ENCODE measurements at places on chromosomes 2 and 18.

GRCh38 chr18:44924785-44925499 lies 244.3 kb downstream of the SETBP1 start:
- no peak for DNase-seq

GRCh38 chr18:12455496-12455895 lies 47.8 kb downstream of the PRELID3A start:
- no peak for DNase-seq

- no peak for DNase-seq
Measured at GRCh38 chr2:126219081-126219480, 436.9 kb upstream of the GYPC start.

- no peak for DNase-seq
Measured at GRCh38 chr2:23502096-23502495, 117.1 kb downstream of the KLHL29 start.

DNA sequence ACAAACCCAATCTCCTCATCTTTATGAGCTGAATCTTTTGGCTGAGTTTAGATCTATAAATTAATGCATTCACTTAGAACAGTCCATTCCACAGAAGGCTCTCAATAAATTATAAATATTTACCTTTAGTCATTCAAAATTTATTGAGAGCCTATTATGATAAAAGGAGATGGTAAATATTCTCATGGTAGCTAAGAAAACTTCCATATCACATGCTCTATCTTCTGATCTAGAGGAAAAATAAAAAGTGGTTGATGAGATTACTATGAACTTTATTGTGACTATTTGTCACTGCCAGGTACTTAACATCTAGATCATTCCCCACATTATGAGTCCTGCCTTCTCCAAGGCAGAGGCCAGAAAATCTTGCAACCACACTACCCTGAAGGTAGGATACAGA lies 62.4 kb downstream of the L3MBTL4 start:
- no peak for DNase-seq

- no peak for DNase-seq
Measured at GRCh38 chr2:220057916-220058315, 430.5 kb downstream of the SLC4A3 start.

GRCh38 chr2:204110338-204110741 lies 173.8 kb downstream of the ICOS start:
- no peak for DNase-seq

DNA sequence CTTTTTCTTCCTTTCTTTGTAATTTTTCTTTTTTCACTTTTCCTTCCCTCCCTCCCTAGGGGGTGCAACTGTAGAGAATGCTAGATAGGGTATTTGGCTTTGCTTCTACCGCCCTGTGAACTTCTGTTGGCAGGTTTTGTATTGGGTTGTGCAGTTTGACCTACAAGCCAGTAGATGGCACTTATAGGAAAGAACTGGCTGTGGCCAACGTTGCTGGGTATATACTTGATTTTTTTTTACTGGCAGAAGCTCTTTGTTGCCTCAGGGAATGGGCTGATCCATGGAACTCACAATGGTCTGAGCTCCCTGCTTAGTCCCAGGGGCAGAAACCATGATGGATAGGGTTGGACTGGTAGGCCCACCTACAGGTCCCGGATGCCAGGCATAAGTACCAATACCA lies 1019.5 kb upstream of the LRRTM1 start:
- peak; percentile 32 for DNase-seq

- peak; percentile 81 for DNase-seq
Measured at GRCh38 chr2:1055014-1055595, 104.5 kb downstream of the SNTG2 start.

DNA sequence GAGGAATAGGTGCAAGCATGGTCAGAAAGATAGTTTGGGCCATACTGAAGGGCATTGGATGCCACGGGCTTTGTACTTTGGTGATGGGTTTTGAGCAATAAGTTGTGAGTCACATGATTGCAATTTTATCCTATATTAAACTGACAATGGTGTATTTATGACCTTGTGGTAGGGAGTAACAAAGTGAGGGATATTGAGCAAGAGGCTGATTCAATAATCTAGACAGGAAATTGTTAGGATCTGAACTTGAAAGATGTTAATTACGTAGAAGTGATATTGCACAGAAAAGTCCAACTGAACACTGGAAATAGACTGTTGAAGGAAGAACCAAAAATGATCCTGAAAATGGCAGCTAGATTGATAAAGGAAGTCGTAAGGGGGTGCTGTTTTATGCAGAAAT lies 46.6 kb upstream of the TCF4 start:
- DNase-seq: peak; percentile 55

GRCh38 chr2:218081063-218081462 lies 12.0 kb downstream of the RUFY4 start:
- no peak for DNase-seq

All from M059J (cell line).